Activated naive CD4-positive, alpha-beta T cell treated with anti-CD3 and anti-CD28 coated beads, Interleukin-2, amount 50 U/mL, for 16 hours (primary cell): ENCODE measurements at places on chromosomes 12 and 14.

- DNase-seq: no peak
Measured at GRCh38 chr12:103310546-103311270, 185.1 kb downstream of the C12orf42 start.

DNA sequence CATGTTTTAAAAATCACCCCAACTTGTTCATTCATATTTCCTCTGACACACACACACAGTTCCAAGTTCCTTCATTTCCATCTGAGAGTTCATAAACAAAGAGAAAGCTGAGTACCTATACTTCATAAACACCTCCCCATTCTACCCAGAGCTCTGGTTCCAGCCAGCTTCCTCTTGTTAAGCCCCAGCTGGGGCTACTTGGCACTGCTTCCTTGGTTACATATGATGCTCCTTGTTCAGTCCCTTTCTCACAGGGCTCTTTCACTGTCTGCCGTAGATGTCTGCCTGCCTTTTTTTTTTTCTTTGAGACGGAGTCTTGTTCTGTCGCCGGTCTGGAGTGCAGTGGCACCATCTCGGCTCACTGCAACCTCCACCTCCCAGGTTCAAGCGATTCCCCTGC is 77.5 kb downstream of the COX16 start:
- no peak for DNase-seq

GRCh38 chr14:59394268-59394667 is 70.9 kb downstream of the GPR135 start:
- DNase-seq: no peak

DNA sequence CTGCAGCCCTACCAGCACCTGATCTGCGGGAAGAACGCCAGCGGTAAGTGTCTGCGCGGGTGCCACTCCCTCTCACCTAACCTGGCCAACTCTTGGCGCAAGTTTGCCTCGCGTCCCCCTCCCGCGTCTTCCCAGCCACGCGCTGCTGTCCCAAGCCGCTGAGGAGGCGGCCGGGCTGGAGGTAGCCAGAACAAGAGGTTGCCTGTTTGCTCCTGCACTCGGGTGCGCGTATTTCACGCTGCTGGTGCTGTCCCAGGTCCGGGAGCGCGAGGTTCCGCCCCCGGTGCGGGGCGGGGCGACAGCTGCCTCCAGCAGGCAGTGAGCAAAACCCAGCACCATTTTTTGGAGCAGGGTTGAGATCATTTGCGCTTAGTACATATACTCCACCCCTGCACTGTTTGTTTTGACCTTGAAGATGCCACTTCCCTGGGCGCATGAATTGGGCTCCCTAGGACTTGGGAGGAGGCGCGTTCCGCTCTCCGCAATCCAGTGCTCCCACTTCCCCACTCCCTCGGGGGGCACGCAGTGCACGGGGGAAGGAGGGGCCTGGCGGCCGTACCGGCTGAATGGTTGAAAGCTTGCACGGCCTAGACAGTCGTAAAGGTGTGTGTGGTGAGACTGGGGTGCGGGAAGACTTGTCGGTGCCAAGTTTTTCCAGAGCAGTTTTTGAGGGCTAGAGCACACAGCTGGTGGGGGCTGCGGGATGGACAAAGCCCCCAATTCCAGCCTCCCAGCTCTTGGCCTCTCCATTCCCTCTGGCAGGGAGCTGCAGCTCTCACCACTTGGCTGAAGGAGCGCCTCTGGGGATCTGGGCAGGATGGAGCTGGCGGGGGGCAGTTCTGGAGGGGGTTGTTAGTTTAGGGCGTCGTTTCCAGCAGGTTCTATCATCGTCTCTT is 226.9 kb upstream of the CRY1 start:
- peak; percentile 88 for DNase-seq

DNA sequence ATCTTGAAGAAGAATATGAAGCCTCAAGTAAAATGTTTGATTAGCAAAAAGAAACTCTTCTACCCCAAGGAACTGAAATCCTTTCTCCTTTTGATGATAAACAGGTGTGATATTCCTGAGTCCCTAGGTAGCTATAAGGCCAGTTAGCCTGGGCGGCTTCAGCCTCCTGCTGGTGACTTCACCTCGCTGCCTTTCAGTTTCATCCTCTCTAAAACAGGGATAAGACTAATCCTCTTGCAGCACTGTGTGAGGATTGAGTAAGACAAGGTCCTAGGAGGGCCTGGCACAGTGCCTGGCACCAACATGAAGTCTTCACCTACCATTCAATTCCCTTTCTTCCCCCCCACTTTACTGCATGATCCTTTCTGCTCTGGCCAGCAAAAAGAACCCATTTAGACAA is 42.1 kb downstream of the CIT start:
- DNase-seq: no peak

- DNase-seq: no peak
Measured at GRCh38 chr12:53474077-53474476, 22.2 kb downstream of the PCBP2 start.

GRCh38 chr14:68651075-68651474 is 141.8 kb downstream of the ZFP36L1 start:
- DNase-seq: no peak

GRCh38 chr14:93031505-93032315 is 84.0 kb downstream of the ITPK1 start:
- DNase-seq: no peak

- no peak for DNase-seq
Measured at GRCh38 chr14:21023174-21023573, 1.7 kb downstream of the NDRG2 start.

DNA sequence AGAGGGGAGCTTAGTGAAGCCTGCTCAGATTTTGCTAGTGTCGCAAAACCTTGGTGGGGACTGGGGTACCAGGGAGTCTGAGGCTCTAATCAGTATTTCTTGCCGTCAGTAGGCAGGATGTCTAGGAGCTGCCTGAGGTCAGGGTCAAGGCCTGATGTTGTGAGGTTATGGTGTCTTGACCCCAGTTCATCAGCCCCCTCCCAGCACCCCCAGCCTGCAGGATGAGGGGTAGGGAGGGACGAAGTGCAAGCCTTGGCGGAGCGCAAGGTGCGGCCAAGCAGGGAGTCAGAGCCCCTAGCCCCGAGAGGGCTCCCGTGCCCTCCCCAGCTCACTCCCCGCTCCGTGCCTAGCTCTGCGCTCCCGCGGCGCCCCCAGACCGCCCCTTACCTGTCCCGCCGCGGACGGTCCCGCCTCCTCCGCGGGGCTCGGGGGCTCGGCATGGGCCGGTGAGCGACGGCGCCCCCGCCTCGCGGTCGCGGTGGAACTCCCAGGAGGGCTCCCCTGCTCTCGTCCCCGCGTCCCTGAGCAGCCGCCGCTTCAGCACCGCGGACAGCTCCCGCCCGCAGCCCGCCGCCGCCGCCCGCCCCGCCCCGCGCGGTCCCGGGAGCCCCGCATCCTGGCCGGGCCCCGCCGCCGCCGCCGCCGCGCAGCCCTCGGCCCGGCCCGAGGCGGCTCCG is 347 bp downstream of the SYNDIG1L start:
- DNase-seq: peak; percentile 56

GRCh38 chr14:56805201-56805991 is 4.9 kb downstream of the OTX2 start:
- no peak for DNase-seq

GRCh38 chr14:104547310-104547997 is 32.1 kb upstream of the C14orf180 start:
- DNase-seq: no peak

DNA sequence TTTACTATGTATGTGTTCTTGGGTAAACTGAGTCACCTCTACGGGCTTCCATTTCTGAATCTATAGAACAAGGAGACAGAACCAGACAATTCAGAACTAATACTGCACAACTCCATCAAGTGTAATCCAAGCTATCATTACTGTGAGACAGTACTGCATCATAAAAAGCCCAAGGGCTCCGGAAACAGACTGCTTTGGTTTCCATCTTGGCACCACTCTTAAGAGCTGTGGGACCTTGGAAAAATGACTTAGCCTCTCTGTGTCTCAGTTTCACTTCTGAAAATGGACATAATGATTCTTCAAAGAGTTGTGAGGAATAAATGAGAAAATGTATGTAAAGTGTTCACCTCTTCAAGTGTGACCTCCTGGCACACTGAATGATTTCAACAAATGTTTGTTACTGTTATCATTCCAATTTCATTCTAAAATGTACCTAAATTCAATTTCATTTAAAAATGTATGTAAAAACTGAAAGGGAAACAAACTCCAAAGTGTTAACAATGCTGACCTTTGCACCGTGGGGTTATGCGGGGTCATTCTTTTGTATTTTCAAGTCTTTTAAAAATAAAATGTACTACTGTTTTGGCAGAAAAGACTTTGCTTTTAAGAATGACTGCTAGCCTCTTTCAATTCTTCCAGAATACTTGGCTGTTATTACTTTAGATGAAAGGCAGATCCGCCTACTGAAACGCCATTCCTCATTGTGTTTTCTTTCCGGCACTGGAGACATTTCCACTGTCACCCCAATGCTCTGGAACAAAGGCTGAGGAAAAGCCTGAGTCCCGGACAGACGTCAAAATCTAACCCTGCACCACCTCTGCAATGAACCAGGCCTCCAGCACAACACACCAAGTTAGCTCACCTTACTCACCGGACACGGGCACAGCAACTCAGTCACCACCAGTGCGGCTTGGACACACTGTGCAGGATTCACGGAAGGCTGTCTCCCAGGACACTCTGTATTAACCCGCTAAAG is 62.8 kb downstream of the TMCC3 start:
- no peak for DNase-seq

DNA sequence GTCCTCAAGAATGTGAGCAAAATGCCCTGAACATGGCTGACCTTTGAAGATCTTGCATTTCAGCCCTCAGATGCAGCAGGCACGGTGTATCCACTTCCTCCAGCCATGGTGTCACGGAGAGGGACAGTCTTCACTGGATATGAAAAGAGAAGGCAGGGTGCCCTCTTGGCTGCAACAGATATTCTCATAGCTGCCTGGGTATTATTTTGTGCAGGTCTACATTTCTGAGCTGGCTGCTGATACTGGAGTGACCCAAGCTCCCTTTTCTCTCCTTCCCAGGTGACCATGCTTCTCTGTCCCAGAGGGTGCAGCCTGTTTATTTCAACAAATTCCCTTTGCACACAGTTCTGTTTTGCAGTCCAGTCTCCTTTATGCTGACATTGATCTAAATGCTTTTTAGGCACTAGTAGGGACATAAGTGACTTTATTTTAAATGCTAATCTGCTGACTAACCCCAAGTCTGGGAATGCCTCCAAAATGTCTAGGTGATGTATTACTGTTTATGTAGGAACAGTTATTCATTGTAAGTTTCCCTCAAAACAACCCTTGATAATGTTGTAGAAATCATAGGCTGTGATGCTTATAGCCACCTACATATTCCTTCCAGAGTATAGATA is 17.4 kb upstream of the PYGL start:
- DNase-seq: no peak

- no peak for DNase-seq
Measured at GRCh38 chr14:106317593-106317992, 791.2 kb downstream of the TMEM121 start.

DNA sequence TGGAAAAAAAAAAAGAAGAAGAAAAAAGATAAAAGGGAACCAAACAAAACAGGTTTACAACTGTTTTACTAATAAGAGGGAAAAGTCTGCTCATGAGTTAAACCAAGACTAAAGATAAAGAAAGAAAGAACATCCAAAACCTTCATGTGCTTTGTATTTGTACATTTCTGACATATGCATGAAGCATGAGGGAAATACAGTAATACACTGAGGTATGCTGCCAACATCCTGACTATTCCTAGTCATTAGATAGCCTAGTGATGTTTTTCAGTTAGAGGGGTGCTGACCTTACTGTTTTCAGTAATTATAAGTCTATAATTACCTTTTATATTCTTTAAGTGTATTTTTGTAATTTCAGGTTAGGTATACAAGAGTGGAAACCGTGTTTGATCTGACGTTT is 793.3 kb downstream of the DIO2 start:
- DNase-seq: no peak

- DNase-seq: no peak
Measured at GRCh38 chr12:132858718-132859266, 28.6 kb downstream of the CHFR start.

DNA sequence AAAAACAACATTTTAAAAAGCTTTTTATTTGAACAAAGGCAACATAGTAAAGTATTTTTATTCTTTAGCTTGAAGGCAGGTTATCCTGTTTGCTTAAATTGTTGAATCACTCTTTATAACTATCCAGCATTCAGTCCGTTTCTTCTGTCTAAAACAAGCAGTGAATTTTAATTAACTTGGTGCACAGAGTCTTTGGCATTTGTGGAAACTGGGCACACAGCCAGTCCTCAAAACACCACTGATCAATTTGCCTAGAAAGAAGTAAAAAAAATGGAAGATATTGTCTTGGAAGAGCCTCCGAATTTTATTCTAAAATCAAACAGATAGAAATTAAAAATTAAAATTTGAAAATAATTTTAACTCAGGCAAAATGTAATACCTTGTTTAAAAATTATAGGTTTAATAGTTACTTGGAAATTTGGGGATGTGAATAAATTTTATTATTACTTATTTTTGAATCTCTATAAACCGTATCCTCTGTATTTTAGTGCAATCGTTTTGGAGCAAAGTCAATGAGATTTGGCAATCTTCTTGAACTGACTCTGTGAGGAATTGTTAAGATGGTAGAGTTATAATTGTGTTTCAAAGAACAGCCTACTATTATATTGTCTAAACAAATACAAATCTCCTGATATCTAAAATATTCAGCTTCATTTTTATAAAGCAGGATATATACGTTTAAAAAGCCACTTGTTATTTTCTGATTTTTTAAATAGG is 927.0 kb downstream of the SLC16A7 start:
- DNase-seq: no peak

- no peak for DNase-seq
Measured at GRCh38 chr12:104662908-104663307, 206.2 kb downstream of the CHST11 start.

- no peak for DNase-seq
Measured at GRCh38 chr14:45091710-45092109, 7.8 kb downstream of the PRPF39 start.

- DNase-seq: no peak
Measured at GRCh38 chr12:104502217-104502616, 45.5 kb downstream of the CHST11 start.

- no peak for DNase-seq
Measured at GRCh38 chr12:85057370-85057963, 21.3 kb downstream of the LRRIQ1 start.

DNA sequence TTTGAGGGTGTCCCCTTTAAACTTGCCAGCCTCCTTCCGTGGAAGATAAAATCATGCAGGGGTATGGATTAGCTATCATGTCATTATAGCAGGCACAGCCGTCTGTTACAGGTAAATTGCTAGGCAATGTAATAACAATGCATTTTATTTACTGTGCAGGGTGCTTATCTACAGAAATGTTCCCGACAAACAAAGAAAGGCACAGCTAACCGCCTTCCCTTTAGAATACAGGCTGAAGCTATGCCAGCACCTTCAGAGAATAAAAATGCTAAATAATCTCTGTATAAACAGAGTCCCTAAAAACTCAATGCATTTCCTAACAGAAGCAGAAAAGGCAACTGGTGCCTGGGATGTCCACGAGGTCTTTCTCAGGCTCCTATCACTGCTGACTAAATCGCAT is 239.2 kb downstream of the SPTSSA start:
- DNase-seq: no peak

DNA sequence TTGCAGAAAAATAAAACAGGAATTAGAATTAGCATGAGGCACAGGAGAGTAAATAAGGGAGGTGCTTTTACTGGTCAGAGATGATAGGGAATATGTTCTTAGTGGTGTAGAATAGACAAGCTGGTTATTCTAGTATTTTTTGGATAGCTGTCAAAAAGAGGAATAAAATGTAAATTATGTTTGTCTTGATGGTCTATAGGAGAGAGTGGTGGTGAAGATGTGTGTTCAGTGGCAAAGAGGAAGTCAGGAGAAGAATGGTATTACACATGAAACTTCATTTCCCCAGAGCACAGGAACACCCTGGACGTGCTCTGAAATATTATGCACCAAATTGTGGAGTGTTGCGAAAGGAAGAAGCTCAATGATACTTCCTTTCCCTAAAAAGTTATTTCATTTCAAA is 27.8 kb downstream of the MUCL1 start:
- no peak for DNase-seq
